ENCODE measurements at places on chromosomes 5 and 9.
A peak's percentile ranks its signal among the peaks of the same experiment; 100 is the strongest.

- DNase-seq, result no peak
Observed at GRCh38 chr5:135040034-135040332, 6.0 kb upstream of the PITX1 start.

DNA sequence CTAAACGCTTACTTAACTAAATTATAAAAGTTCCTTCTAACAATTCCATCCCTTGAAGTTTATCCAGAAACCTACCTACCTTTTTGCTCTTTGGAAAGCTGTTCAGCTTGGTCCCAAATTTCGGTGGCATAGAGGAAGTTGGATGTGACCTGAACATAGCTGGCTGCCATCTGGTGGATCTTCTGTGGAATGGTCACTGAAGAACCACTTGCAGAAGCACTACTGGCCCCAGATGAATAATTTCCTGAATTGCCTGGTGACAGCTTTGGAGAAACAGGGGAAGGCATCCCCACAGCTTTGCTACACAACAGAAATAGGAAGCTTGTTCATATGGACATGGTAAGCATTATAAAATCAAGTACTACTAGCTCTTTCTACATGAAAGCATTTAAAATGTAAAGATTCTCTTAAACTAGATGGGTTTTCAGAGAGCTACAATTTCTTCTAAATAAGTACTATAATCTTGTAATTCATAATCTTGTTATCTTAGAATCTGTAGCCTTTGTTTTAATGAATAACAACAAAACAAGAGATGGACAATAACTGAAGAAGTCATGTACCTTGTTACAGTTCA is 9.9 kb downstream of the LEAP2 start:
- peak; percentile 7 for DNase-seq

DNA sequence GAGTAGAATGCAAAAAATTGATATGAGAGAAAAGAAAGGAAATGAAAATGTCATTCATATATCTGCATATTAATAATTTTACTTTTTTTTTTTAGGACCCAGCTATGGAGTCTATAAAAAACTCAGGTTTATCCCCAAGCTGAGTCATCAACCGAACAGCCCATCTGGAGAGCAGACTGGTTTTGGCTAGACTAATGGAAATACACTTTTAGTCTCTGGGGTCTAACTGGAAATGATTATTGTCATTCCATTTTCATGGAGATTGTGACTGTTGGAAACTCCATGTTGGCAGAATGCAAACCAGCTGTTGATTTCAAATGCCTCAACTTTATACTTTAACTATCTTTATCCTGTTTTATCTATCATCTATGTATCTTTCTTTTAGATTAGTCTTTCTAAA is 28.7 kb downstream of the ANXA1 start:
- no peak for DNase-seq

GRCh38 chr5:2810644-2811043 is 59.2 kb upstream of the IRX2 start:
- no peak for DNase-seq

GRCh38 chr5:7478459-7478858 is 82.5 kb downstream of the ADCY2 start:
- no peak for DNase-seq

GRCh38 chr9:131236161-131236560 is 40.1 kb downstream of the FAM78A start:
- no peak for DNase-seq

DNA sequence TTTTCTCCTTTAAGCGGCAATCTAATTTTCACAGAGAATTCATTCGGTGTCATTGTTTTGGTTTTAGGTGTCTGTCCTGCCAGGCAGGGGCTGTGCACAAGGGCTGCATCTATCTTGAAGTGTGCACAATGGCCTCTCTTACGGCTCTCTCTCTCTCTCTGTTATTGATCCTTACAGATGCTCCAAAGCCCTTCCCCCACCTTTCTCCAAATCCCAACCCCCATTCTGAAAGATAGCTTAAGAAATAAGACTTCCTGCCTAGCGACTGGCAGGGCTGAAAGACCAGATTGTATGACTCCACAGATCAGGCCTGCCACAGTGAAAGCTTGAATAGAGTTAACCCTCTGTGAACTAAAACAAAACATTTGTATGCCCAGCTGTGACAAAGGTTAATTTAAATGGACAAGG is 86.5 kb upstream of the NR5A1 start:
- DNase-seq, result no peak

GRCh38 chr5:60355181-60355580 is 344.8 kb downstream of the DEPDC1B start:
- no peak for DNase-seq

- DNase-seq, result no peak
Observed at GRCh38 chr9:79461712-79462111, 110.1 kb upstream of the TLE4 start.

DNA sequence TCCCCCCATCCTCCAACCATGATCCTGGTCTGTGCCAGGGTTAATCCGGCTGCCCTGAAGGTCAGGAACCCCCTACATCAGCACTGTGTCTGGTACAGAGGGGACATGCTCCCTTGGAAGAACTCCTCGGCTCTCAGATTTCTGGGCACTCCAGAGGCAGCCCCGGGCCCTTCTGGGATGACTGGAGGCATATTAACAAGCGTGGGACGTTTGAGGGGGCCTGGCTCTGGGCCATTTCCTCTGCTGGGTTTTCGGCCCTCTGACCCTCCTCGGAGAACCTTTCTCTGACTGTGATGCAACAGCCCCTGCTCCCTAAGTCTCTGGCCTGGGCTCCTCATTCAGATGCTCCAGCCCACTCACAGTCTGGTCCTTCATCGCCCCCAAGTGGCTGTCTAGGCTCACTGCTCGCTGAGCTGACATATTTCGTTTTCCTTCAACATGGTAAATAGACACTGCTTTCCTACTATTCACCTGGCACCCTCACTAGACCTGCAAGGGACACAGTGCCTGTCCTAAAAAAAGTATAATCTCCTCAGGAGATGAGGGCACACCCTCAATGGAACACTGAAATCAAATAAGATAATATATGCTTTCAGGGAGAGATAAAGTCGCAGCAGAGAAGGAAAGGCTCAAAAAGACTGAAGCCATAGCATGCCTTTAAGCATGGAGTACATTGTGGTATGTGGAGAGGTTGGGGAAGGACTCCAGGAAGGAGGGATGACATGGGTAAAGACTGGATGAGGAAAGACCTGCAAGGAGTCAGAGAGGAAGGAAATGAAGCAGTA is 404.7 kb upstream of the TRPC7 start:
- peak; percentile 7 for DNase-seq

GRCh38 chr5:54276048-54276447 is 34.3 kb downstream of the ARL15 start:
- no peak for DNase-seq

DNA sequence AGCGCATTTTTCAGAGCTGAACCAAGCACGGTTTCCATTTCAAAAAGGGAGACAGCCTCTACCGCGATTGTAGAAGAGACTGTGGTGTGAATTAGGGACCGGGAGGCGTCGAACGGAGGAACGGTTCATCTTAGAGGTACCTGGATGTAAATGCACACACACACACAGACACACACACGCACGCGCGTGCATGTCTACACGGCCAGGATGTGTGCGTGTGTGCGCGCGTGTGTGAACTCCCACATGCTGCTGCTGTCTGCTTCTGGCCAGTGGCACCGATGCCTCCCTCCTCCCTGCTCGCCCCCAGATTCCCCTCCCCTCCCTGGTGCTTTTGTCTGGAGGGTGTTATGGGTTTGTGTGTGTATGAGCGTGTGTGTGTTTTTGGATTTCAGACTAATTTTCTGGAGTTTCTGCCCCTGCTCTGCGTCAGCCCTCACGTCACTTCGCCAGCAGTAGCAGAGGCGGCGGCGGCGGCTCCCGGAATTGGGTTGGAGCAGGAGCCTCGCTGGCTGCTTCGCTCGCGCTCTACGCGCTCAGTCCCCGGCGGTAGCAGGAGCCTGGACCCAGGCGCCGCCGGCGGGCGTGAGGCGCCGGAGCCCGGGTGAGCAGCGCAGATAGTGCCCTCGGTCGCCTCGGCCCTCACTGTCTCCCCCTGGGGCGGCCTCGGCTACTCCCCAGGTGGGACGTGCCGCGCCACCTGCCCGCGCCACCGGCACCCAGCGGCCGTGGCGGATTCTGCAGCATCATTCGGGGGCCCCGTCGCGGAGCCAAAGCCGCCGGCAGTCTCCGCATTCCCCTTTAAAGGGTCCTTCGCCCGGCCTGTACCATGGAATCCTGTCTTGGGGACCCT is at the start of gene NTRK2:
Gene NTRK2 (plus strand): TSS at position 442 of the 850 bp plus-strand sequence. CDS start 1,020 bp downstream, outside the sequence.
- DNase-seq, result no peak

DNA sequence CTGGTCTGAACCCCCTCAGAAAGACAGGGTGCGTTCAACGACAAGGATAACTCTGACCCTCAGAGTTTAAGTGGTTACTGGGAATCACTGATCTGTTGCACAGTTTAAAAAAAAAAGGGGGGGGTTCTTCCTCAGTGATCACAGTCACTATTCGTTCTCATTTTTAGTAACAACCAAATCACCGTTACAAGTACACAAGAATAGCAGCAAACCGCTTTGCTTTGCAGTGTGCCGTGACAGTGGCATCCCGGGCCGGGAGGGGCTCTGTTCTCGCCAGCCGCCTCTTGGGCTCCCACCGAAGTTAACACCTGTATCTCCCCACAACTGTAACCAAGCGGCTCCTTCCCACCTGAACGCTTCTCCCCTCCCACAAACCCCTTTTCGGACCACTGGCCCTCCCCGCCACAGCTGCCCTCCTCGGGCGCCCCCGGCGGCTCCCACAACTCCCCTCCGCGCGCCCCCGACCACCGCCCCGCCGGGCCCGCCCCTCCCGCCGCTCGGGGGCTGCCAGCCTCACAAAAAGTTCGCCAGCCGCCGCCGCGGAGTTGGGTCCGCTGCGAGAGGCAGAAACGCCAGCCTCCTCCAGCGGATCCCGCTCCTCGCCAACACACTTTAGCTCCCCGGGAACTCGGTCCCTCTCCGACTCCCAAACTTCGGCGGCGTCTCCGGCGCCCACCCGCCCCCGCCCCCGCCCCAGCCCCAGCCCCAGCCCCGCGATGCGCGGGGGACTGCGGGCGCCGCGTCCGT is 1.2 kb downstream of the SSBP2 start:
- no peak for DNase-seq

DNA sequence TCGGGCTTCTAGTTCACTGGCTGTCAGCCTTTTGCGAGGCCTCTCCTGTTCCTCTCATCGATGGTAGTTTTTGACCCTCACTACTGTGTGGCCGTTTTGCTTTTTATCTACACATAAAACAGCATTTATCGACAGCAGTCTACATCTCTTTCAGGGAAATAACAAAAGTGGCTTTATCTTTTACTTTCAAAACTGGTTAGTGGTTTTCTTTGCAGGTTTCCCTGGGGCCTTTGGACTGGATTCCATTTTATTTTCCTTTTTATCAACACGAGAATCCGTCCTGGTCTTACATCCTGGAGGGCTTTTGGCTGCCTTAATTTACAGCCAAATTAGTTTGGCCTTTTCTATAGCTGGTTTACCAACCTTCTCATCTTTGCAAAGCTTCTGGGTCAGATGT is 793 bp upstream of the PKD2L2 start:
- no peak for DNase-seq

GRCh38 chr9:102550886-102551285 is 444.2 kb upstream of the CYLC2 start:
- no peak for DNase-seq

- DNase-seq, result no peak
Observed at GRCh38 chr9:76512826-76513225, 53.8 kb downstream of the GCNT1 start.

GRCh38 chr9:134632329-134632728 is 9.3 kb upstream of the COL5A1 start:
- no peak for DNase-seq

DNA sequence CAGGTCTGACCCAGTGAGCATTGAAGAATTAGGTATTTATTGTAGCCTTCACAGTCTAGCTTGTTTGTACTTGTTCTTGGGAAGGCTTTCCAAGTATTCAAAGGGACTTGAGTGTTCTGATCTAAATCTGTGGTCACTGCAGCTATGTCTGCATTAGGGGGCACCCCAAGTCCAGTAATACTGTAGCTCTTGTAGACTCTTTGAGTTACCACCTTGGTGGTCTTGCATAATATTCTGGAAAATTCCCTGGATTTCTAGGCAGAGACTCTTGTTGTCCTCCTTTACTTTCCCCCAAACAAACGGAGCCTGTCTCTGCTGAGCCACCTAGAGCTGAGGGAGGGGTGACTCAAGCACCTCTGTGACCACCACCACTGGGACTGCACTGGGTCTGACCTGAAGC is 149.5 kb upstream of the DHFR start:
- DNase-seq, result no peak

- DNase-seq, result no peak
Observed at GRCh38 chr9:18441261-18441660, 32.7 kb upstream of the ADAMTSL1 start.
